Adrenal gland (tissue), 19 donors: ENCODE measurements at places on chromosomes 3 and 15. TPM values are rescaled to one million over a fixed set of nuclear protein-coding genes. Genes with fewer than 3 reads are reported as not detected.

- no peaks in the 10 kb centered on the region for H3K36me3 ChIP-seq
- no peak overlapping the region for H3K4me3 ChIP-seq
- DNase-seq = no peak
- no peak overlapping the region for H3K27ac ChIP-seq
These were observed 102.6 kb upstream of the ROPN1 start for GRCh38 chr3:124094496-124094895.

The SPESP1 gene
- total RNA-seq = 8.8 TPM

- DNase-seq = no peak
- H3K4me1 ChIP-seq = no peaks in the 10 kb centered on the region
- no peaks in the 10 kb centered on the region for H3K36me3 ChIP-seq
- H3K27ac ChIP-seq = no peak overlapping the region
- H3K4me3 ChIP-seq = no peak overlapping the region
These were observed 245.3 kb downstream of the OCA2 start for GRCh38 chr15:27853624-27854455.

DNA sequence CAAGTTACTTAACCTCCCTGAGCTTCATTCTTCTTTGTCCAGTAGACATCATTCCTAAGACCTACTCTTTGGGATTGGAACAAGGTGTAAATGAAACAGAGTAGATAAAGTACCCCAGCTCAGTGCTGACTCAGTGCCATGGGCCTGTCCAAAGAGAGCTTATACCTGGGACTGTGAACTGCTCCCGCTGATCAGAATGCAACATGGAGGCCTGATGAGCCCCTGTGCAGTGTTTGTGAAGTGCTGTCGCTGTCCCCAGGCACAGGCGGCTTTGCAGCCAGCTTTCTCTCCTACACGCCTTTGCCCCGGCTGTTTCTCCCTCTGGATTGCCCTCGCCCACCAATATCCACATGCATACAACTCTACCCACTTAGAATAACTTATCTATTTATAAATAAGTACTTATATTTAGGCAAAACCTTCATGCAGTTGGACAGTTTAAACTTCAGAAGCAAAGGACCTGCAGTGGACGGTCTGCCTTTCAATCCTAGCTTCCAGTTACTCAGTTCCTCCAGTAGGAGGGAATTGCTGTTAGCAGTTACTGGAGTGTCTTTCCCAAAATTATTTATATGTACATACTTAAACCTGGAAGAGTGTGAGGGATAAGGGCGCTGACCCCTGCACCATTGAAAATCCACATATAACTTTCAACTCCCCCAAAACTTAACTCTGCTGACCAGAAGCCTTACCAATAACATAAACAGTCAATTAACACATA lies 80.0 kb downstream of the CORO2B start:
- no peaks in the 10 kb centered on the region for H3K4me1 ChIP-seq
- no peak for DNase-seq
- H3K27ac ChIP-seq = no peak overlapping the region

GRCh38 chr3:77362936-77363335 lies 323.0 kb downstream of the ROBO2 start:
- no peak overlapping the region for H3K4me3 ChIP-seq
- no peaks in the 10 kb centered on the region for H3K36me3 ChIP-seq
- no peak for DNase-seq
- H3K27me3 ChIP-seq = no peaks in the 10 kb centered on the region

GRCh38 chr15:31248263-31248662 lies 78.4 kb upstream of the KLF13 start:
- no peaks in the 10 kb centered on the region for H3K27me3 ChIP-seq
- no peaks in the 10 kb centered on the region for H3K36me3 ChIP-seq
- no peak overlapping the region for H3K27ac ChIP-seq
- DNase-seq = no peak
- no peak overlapping the region for H3K4me3 ChIP-seq

The WDR93 gene
- 0.17 TPM for total RNA-seq

DNA sequence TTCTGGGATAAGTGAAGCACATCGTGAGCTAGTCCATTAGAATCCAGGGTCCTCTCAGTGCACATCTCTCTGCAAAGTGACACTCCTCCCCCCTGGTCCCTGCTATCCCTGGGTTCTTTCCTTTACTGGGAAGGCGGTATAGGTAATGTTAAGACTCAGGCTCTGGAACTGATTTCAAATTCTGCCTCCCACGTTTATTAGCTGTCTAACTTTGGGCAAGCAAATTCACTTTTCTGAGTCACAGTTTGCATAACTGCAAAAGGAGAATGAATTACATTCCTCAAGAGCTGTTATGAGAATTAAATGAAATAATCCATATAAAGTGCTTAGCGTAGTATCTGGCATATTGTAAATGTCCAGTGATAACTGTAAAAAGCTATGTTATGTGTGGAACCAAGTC lies 168.1 kb upstream of the LRRN1 start:
- H3K27me3 ChIP-seq = no peaks in the 10 kb centered on the region
- H3K27ac ChIP-seq = no peak overlapping the region
- H3K36me3 ChIP-seq = no peaks in the 10 kb centered on the region
- no peak for DNase-seq
